ENCODE measurements at places on chromosomes 2 and 18.

DNA sequence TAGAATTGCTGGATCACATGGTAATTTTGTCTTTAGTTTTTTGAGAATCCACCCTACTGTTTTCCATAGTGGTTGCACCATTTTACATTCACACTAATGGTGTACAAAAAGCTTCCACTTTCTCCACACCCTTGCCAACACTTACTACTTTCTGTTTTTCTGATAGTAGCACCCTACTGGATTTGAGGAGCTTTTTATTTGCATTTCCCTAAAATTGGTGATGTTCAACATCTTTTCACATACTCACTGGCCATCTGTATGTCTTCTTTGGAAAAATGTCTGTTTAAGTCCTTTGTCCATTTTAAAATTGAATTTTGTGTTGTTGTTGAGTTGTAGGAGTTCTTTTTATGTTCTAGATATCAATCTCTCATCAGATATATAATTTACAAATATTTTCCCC lies 3.5 kb downstream of the POLR1A start:
- no peak for DNase-seq

DNA sequence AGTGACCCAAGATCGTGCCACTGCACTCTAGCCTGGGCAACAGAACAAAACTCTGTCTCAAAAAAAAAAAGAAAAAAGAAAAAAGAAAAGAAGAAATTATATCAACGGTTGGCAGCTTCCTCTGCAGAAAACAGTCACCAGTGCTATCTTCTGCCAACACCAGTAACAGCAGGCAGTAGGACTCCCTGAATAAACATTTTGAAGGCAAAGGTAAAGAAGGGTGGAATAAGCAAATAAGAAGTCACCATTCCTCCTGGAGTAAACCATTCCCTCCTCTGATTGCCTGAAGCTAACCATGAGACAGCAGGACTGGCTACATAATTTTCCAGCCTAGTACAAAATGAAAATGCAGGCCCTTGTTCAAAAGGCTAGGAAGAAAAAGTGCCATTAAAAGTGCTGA lies 9.0 kb upstream of the RNF103 start:
- DNase-seq: no peak

DNA sequence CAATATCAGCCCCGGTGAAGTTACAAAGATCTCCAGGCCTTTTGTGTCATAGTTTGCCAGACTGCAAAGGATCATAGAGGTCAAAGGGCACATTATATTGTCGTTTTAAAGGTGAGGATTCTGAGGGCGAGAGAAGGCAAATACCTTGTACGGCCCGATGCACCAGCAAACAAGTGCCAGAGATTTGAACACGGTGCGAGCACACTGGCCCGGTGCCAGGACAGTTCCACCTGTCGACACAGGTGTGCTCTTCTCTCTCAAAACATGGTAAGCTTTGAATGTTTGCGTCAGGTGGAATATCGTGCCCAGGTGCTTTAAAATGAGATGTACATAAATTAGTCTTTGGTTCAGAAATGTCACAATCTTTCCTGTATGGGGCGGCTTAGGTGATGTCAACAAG lies 776.1 kb upstream of the ID2 start:
- DNase-seq: no peak

DNA sequence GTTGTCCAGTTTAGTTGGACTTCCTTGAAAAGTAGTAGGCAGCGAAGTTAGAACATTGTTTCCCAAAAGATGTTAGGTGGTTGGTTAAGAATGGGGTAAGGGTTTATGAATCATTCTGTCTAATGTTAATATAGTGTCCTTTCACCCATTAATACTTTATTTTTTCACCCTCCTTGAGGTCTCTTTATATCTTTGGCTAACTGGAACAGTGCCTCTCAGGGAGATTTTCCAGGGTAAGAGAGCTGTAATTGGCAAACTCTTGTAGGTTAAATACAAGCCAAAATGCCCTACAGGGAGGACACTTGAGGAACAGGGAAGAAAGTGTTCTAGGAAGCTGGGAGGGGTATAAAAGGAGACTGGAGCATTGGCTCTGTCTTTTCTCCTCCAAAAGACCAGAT lies 22.3 kb downstream of the C18orf63 start:
- no peak for DNase-seq

- no peak for DNase-seq
Observed at GRCh38 chr2:20304411-20304810, 46.2 kb downstream of the PUM2 start.

DNA sequence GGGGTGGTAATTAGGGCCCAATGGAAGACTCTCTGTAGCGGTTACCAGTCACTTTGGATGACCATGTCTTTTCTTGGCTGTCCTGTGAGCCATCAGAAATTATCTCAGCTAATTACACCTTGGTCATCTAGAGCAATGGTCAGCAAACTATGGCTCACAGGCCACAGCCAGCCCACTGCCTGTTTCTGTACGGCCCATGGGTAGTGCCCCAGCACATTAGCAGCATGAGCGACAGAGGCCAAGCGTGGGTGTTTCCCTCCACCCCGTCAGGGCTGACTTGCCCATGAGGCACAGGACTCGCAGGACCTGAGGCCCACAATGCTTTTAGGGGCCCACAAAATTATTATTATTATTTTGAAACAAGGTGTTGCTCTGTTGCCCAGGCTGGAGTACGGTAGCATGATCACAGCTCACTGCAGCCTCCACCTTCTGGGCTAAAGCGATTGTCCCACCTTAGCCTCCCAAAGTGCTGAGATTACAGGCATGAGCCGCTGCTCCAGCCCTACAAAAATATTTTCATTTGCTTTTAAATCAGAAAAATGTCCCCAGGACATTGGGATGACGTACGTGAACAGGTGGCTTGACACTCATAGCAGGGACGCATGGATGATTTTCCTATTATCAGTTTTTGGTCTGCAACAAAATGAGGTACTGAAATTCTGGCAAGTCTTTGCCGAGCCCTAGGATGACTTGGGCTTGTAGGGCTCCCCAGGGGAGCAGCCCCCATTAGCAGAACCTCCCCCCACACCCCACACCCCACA lies 29.3 kb upstream of the CEP68 start:
- DNase-seq: no peak

DNA sequence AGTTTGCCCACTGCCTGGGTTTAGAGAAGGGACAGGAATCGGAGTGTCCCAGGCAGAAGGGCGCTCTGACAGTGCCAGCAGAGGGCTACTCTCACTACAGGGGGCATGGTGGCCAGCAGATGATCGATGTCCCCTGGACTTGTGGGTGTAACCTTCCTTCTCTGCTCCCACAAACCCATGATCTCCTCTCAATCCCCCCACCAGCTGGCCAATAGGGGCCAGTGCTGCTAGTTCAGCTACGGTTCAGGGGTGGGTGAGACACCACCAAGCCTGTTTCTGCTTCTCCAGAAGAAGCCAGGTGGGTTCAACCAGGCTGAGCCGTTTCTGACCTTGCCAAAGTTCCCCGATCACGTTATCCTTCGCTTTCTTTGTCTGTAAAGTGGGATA lies 1.3 kb downstream of the NPPC start:
- no peak for DNase-seq

DNA sequence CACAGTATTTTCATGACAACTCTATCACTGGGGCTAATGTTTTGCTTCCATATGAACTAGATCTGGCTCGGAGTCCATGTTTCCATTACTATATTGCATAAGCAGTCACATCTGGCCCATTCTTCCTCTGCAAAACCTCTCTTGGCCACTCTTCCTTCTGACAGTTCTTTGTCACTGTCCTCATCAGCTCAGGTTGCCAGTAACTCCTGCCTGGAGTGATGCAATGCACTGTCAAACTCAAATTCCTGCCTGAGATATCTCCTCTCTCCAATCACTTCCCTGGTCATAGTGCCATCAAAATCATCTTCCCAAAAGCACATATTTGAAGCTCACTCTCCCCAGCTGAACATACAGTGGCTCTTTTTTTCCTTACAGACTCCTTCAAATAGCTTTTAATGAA lies 66.1 kb downstream of the COLEC12 start:
- no peak for DNase-seq

DNA sequence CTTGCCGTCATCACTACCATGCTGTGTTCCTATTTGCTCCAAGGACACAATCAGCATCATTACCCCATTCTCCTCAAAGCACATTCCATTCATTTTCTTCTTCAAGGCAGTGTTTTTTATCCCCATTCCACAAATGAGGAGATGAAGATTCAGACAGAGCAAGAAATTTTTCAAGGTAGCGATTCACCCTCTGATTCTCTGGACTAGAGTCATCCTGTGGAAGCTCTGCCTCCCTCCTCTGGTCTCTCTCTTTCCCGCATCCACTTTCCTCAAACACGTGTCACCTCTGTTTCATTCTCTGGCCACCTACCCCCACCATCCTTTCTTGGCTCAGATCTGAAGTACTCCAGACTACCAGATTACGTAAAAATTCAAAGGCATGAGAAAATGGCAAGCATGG lies 297.9 kb downstream of the SOX11 start:
- DNase-seq: no peak

- no peak for DNase-seq
Observed at GRCh38 chr2:232598293-232598692, 35.1 kb upstream of the EFHD1 start.

DNA sequence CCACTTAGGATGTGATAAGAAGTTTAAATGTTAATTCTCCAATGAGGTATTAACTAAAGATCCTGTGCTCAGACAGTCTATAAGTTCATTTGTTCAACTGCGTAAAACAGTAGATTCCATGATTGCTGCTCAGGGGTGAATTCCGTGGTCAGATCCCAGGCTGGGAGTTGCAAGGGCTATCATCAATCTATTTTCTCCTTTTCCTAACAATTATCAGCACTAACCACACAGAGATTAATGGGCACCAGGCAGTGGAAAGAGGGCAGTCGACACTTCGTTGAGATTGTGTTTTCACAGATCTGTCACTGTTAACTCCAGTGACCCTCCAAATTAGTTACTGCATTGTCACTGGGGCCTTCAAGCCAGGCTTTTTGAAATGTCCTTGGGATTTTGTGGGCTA lies 154.1 kb upstream of the SPRED2 start:
- DNase-seq: no peak

GRCh38 chr2:54380670-54381069 lies 75.5 kb upstream of the SPTBN1 start:
- no peak for DNase-seq

DNA sequence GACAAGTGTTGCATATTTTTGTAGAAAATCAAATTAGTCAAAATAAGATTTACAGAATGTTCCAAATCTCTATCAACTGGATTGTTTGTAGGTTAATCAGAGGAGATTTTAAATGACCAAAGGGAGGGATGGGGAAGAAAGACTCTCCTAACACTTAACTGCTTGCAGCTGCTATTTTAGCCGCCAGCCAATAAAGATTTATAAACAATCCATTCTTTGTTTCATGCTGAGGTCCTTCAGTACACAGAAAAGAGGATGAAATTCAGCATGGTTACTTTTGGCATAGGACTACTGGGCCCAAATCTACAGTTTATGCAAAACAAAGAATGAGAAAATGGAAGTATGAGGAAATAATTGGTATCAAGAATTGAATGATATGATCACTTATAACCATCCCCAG lies 86.4 kb upstream of the FN1 start:
- DNase-seq: no peak

DNA sequence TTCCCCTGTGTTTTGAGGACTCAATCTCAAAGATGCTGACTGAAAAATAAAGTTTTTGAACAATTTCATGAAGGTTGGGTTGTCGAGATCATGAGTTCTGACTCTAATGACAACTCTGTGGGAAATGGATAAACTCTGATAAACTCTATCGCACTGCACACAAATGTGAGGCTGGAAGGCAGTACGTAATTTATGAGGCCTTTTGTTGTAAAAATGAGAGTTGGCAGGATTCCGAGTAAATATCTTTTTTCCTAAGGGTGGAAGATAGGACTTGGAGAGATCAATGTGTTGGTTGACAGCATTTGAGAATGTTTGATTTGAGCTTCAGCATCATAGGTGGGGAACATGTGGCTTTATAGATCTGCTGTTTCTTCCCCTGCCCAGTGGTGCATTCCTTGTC lies 90.4 kb downstream of the SPTBN1 start:
- no peak for DNase-seq

GRCh38 chr2:28068088-28068487 lies 177.6 kb downstream of the BABAM2 start:
- no peak for DNase-seq

- DNase-seq: no peak
Observed at GRCh38 chr2:230447455-230448451, 31.8 kb downstream of the SP100 start.

DNA sequence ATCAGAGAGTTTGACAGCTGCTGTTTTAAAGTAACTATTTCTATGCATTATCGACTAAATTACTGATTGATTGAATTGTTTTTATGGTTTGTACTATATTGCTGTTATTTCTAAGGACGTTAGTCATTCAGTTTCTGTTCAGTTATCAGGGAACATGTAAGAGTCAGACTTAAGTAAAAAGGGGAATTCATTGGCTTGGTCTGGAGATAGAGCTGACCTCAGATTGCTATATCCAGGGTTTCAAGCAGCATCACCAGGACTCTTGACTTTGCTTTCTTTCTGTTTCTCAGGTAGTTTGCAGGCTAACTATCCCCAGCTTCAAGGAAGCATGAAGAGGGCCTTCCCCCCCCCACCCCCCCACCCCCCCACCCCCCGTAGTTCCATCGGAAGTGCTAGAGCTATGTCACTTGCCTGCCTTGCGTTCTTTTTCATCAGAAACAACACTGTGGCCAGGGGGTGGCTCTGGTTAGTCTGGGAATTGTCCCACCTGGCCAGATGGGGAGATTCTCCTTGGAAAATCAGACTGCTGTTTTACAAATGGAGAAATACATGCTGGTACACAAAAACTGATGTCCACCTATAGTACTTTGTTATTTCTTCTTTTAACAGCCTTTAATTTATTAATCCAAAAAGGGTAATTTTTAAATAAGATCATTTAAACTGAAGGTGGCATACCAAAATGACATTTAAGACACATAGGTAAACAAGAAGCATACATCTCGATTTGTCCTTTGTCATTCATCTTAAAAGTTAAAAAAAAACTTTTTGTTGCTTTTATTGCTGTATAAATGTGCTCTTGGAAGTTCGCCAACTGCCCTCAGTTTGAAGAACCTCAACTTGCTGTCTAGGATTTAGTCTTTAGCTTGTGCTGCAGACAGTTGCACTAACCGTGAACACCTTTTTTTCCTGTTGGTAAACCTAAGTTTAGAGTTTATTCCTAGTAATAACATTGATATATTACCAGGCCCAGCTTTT lies 9.4 kb downstream of the SMAD4 start:
- DNase-seq: no peak

GRCh38 chr2:173307293-173307692 lies 47.4 kb upstream of the CDCA7 start:
- no peak for DNase-seq

DNA sequence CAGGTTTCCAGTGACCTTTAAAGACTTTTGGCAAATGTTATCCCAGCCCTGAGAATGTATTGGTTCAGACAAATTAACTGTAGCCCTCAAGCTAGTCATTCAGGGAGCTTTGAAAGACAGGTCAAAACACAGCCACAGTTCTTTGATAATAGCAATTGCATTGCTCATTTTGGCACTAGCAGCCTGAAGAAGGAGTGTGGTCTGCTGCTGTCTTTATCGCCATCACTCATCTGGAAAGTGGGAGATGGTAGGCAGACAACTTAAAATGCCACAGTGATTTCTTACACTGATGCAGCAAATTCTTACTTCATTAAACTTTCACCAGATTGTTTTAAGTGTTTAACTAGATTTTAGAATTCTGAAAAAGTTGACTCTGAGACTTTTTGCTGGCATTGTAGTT lies 47.2 kb downstream of the DOK6 start:
- DNase-seq: no peak

Measured in BE2C (cell line).